ENCODE measurements at places on chromosomes 12 and 14.

DNA sequence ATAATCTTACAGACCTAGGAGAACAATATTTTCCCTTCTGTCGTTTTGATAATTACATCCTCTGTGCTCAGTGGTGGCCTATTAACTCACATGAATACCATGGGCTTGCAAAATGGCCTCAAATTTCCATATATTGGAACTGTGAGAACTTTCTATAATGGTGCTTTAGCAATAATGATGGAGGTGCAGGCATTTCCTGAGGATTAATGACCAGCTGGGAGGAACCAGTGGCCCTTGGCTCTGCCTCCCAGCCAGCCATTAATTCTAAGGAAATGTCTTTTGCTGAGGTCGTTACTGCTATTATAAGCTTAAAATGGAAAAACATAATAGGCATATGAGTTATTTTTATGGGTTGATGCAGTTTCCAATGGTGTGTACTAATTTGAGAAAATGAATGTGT lies 33.6 kb downstream of the HMGA2 start:
- DNase-seq = no peak

- DNase-seq = no peak
Observed at GRCh38 chr12:14779834-14780233, 23.4 kb downstream of the WBP11 start.

DNA sequence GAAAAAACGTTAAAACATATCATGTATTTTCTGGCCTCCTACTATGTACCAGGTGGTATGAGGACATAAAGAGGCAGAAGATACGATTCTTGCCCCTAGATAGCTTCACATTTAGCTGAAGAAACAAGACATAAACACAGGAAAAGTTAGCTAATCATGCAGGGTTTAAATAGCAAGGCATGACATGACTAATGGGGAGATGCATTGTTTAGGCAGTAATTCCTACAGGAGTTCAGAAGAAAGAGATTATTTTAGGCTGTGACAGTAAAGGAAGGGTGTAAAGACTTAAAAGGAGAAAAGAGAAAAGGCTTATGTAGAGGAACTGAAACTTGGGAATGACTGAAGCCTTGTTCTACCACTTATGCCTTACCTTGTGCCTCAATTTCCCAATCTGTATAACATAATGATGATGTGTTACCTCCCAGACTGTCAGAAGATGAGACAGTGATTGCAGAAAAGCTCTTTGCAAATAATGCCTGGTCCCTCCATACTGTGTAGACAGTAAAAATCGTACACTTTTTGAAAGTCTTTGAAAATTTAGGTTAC lies 44.4 kb downstream of the PRKCH start:
- DNase-seq = peak; percentile 7

DNA sequence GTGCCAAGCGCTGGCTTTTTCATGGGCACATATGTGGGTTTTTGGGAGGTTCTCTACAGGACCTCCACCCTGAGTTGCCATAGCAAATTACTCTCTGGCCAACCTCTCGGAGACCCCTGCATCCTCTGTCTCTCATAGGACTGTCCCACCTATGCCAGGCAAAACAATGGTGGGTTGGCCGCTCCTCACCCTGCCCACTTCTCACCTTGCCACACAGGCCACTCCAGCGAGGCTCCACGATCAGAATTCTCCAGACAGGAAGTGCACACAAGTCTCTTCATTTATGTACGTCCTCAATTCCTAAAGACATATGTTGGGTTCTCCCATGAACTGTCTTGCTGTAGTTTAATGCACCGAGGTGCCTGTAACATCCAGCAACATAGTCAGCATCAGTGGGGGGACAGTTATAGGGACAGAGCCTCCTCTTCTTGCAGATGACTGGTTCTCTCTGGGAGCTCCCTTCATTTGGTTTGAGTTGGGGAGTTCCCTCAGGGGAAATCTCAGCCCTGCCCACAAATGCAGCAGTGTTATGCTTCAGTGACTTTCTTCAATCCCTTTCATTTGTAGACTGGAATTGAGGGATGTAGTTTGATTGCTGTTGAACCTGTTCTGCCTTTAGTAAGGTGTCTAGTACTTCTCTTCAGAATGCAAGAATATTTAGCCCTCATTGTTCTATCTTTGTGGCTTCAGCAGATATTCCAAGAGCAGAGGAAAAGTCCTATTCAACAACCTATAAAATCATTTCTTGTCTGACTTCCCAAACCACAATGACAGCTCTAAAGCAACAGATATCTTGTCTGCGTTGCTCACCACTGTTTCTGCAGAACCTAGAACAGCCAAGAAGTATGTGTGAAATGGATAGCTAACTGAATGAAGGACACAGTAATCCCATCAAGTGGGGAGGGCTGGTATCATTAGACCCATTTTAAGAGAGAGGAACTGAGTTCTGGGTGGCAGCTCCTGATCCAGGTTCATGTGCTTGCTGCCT lies 2.8 kb upstream of the LTBP2 start:
- DNase-seq = peak; percentile 39

DNA sequence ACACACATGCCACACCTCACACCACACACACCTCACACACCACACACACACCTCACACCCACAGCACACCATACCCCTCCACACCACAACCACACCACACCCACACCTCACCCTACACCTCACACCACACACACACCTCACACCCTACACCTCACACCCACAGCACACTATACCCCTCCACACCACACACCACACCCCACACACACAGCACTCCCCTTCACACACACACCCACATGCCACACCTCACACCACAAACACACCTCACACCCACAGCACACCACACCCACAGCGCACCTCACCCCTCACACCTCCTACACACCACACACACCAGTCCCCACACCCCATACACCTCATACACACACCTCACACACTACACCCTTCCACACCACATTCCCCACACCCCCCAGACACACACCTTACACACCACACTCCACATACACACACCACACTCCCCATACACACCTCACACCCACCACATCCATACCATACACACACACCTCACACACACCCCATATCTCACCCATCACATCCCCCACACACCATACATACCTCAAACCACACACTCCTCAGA lies 80.0 kb downstream of the ACTN1 start:
- DNase-seq = no peak

DNA sequence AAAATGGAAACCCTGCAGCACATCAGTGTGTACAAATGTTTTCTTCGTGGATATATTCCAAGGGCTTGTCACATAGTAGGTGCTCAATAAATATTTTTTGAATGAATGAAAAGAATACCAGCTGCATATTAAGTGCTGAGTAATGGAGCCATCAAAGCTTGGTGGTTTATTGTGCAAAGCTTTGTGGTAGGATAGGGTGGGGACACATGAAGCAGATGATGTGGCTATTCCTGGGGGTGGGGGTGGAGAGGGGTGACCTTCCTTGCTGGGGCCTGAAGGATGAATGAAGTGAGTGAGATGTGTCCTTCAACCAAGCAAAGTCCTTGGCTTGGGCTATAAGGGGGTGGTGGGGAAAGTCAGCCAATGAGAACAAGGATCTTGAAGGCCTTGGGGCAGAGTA lies 4.3 kb upstream of the KRT81 start:
- DNase-seq = no peak

GRCh38 chr14:53220914-53221313 lies 67.8 kb upstream of the DDHD1 start:
- DNase-seq = no peak

- no peak for DNase-seq
Observed at GRCh38 chr12:124098887-124099286, 125.9 kb downstream of the ZNF664 start.

DNA sequence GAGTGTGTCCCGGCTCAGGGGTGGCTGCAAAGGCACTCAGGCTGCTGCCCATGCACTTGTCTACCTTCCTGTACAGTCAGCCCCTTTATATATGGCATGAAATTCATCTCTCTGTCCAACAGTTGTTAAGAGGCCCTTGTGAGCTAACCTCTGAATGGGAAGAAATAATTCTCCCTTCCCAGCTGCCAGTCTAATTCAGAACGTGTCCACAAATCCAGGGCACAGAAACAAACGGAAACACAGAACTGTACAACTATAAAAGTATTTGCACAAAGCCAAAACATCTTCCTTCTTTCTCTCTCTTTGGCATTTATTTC lies 849 bp downstream of the KRT5 start:
- no peak for DNase-seq

- peak; percentile 27 for DNase-seq
Observed at GRCh38 chr14:66508846-66509621, 1.1 kb downstream of the GPHN start.

- no peak for DNase-seq
Observed at GRCh38 chr12:12960639-12961209, 8.8 kb upstream of the GPRC5D start.

- DNase-seq = no peak
Observed at GRCh38 chr14:104451474-104451873, 128.1 kb upstream of the C14orf180 start.

DNA sequence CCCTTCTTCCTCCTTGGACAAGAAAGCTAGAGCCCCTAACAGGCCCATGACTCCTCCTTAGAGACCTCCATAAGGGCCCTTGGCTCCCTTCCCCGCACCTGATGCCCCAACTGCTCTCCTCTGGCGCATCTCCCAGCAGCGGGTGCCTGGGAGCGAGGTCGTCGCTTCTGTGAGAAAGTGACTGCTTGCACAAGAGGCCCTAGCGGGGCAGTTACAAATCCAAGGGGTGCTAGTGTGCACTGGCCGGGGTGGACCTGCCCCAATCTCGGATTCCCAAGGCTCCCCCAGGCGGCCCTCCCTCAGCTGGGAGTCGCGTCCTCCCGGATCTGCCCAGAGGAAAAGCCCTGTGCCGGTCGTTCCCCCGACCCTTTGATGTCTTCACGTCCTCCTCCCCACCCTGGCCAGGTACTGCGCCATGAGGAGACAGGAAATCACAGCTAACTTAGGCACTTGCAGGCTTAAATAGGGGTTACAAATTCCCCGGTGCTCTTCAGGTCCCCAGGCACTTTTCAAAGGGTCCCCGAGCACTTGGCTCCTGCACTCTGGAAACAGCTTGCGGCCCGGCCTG lies 2.8 kb downstream of the NKX2-8 start:
- DNase-seq = no peak

DNA sequence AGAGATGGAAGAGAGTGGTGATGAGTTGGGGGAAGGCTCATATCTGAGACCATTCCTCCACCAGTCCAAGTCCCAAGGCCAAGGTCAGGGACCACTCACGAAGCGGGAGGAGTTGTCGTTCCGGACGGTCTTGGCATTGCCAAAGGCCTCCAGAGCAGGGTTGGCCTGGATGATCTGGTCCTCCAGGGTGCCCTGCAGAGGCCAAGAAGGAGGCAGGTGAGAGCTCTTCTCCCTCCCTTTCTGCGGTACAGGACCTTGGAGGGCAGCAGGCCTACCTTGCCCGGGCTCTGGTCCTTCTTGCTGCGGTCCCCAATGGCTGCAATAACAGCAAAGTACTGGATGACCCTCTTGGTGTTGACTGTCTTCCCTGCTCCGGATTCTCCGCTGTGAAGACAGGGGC lies 4.0 kb downstream of the MYH7 start:
- no peak for DNase-seq

GRCh38 chr12:56628671-56629458 lies 1.3 kb downstream of the BAZ2A start:
- peak; percentile 54 for DNase-seq

GRCh38 chr12:69467366-69467765 lies 2.8 kb upstream of the FRS2 start:
- DNase-seq = no peak

DNA sequence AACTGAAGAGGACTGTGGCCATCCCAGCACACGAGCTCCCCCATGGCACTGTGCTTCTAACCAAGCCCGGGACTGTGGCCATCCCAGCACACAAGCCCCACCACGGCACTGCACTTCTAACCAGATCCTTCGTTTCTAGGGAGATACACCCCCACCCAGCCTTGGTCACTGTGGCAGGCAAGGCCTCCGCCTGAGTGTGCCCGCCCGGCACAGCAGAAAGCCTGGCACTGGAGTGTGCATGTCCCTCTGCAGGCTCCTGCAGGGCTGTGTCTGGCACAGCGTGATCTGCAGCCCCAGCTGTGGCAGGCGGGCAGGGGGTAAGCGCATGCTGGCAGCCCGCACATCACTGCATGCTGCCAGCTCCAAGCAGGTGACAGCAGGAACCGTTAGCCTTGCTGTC lies 49.8 kb downstream of the CCDC85C start:
- no peak for DNase-seq

DNA sequence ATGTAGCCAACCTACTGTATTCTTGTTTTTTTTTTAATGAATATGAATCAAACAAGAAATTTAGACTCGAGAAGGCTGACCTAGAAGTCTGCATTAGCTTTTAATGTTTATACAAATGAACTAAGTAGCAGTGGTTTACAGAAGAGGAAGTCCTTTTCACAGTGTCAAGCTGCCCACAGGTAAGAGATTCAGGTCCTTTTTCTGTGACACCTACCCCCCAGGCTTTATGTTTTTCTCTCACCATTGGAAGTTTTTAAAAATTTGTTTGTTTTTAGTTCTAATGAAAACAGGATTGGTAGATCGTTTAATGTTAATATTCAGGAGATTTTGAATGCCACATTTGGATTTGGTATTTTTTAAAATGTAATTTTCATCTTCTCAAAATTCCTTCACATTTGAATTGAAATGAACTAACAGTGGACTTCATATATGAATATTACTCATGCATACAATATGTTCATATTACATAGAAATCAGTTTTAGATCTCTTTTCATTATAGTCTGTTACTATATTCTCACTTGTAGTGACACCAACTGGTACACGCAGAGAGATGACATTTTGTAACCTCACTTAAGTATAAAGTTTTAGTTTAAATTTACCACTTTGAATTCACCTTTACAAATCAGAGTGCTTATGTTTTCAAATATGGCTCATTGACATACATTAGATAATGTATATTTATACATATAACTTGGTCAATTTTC lies 29.7 kb downstream of the ATF7IP start:
- no peak for DNase-seq

GRCh38 chr14:100019156-100019744 lies 46.0 kb upstream of the EVL start:
- peak; percentile 36 for DNase-seq

DNA sequence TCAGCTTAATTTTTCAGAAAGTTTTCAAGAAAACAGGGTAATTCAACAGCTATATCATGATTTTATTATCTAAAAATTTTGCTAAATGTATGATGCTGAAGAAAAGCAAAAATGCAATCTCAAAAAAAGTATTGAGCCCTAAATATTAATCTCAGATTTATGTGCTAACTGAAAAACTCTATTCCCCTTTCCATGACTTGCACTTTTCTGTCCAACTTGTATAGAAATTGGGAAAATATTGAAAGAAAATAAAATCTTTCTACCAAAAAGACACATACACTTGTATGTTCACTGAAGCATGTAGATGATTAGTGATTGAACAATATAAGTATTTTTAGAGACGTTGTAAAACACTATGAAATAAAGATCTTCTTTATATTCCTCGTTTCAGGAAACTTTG lies 368.0 kb upstream of the ATXN7L3B start:
- DNase-seq = no peak

GRCh38 chr12:116389990-116390389 lies 112.5 kb upstream of the MED13L start:
- DNase-seq = peak; percentile 99

GRCh38 chr14:103318750-103319419 lies 15.2 kb upstream of the EIF5 start:
- DNase-seq = no peak

- DNase-seq = peak; percentile 94
Observed at GRCh38 chr12:62692884-62693283, 226.3 kb downstream of the MON2 start.
